GF-D8 (cell line): ENCODE measurements at places on chromosomes 2 and 18.

DNA sequence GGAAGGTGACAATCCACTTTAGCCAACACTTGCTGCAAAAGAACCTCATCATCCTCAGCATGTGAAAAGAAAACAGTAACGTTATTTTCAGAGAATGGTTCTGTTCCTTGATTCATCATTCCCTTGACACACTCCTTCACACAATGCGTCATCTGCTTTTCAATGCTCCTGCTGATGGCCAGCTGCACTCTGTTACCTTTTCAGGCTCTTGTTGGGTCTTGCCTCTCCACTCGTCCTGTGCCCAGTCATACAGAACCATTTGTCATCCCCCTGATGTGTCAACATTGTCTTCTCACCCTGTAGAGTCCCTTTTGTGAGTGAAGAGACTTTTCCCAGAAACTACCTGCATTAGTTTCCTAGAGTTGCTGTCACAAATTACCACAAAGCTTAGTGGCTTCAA is 12.2 kb upstream of the DTNA start:
- no peak for DNase-seq

- DNase-seq: peak; percentile 38
These were observed 81.5 kb upstream of the LDLRAD4 start for GRCh38 chr18:13136904-13137669.

DNA sequence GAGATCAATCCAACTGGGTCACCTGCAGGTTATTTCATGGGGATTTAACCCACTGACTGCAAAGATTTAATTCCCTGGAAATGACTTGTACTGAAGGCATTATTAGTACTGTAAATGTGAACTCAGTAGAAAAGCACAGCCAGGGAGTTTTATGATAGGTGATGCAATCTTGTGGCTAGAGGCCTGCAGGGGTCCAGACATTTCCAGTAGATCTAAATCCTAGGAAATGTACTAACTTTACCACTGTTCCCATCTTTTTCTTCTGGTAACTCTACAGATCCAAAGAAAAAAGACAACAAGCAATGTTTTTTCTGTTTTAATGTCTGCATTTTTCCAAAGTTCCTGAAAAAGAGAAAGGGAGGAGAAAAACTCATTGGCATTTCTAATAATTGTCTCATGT is 500.1 kb downstream of the ARHGAP15 start:
- no peak for DNase-seq

GRCh38 chr2:225399504-225399903 is at the start of gene NYAP2:
TSS of gene NYAP2 (plus strand) at chr2:225399710. CDS start at chr2:225408881, 9,171 bp downstream.
- no peak for DNase-seq

- no peak for DNase-seq
These were observed 434.8 kb upstream of the CHST9 start for GRCh38 chr18:27619906-27620305.

DNA sequence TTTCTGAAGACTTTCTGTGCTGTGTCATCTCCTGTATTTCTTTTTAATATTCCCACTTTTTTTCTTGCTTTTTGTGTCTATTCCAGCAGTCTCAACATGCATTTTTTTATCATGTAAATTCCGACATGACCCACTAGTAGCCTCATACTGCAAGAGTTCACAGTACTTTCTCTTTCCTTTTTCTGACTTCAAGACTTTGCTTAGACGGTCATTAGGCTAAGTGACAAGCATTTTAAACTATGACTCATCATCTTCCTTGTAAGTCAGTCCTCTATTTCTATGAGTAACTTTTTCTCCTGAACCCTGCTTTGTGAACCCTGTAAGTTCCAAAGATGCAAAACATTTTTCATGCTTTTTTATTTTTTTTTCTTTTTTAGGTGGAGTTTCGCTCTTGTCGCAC is 381.2 kb downstream of the TXNL1 start:
- no peak for DNase-seq

DNA sequence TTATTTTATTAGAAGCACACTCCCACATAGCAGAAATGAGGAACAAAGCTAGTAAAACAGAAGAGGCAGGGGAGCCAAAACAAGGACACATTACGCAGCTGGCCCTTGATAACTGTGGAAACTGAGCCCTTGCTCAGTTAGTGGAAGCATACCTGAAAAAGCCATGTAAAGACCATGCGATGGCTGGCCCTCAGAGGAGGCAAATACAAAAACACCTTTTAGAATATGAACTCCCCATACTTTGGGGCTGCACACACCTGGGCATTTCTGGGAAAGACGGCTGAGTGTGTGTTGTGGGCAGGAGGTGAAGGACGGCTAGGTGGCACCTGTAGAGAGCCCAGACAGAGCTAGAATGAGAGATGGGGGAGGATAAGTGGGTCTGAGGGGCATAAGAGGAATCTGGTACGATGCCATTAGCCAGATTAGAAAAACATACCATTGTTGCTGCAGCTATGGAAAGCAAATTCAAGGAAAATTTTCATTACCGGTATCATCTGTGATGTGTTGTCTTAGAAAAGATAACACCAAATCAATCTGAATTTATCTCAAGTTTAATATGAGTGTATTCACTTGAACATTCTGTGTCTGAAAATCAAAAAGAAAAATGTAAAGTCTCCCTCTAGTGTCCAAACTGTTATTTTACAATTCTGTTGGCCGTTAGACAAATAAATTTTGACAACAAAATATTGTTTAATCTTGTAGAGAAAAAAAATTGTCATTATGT is 45.2 kb upstream of the SULT1C3 start:
- DNase-seq: no peak

GRCh38 chr18:13910501-13910900 is 4.8 kb downstream of the MC2R start:
- no peak for DNase-seq

DNA sequence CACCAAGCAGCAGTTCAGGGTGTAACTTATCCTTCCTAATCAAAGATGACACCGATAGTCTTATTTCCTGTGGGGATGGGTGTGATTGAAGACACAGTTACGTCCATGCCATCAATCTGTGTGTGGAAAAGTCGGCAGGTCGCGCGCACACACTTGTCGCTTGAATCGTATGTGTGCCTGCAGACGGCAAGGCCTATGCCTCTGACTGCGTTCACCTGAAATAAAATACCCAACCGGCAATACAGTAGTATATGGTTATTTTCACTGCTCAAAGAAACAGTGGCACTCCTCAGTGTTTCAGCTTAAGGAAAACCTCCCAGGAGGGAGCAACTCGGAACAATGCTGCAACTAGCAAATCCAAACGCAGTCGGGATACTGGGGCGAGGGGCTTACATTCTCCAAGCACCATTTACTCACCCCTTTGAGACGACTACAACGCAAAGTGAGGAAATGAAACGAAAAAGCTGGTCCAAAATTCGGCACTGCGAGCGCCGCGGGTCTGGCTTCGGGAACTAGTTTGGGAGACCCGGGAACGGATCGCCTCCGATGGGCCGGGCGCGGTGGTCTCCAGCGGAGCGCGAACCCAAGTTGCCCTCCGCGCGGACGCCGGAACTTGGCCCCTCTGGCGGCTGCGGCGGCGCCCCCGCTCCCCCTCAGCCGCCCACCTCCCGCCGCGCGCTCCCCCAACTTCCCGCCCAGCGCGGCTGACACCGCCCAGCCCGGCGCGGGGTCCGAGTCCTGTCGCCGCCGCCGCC is 675 bp downstream of the PRKD3 start:
- no peak for DNase-seq

DNA sequence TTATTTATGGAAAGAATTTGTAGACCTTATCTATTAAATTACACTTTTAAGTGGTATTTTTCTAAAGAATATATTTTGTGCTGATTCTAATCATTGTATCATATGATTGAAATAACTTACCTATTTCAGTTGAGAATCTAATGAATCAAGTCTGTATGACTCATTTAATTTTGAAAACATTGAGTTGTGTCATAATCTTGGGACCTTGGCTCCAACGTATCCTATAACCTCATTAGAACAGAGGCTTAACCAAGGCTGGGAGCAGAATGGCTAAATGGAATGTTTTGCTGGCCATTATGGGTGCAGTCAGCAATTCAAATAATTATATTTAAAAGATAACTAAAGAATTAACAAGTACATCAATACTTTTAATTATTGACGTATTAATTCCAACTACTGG is 19.6 kb upstream of the GULP1 start:
- DNase-seq: no peak

DNA sequence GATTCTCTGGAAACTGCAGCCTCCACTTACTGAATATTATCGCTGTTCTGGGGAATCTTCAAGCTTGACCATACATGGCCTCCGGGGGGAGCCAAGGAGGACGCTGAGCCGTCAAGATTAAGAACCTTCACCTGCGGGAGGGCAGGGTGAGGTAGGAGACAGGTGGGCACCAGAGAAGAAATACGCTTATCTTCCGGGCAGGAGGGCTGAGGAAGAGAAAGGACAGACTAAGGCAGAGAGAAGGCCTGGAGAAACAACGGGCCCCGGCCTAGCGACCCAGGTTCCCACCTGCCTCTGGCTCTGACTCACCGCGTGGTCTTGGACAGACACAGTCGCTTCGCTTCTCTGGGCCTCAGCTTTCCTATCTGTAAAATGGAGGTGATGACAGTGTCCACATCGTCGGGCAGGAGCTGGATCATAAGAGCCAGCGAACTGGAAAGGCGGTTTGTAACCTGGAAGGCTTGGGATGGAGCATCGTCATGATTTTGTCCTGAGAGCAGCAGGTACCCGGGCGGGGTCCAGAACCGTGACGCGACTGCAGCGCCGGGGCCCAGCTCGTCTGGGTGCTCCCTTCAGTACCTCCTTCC is 659 bp downstream of the ZNF142 start:
- DNase-seq: peak; percentile 27

GRCh38 chr2:9191041-9191481 is 15.6 kb upstream of the ASAP2 start:
- DNase-seq: no peak

GRCh38 chr2:220277445-220277975 is 650.1 kb downstream of the SLC4A3 start:
- no peak for DNase-seq

- peak; percentile 72 for DNase-seq
These were observed 49.5 kb downstream of the SPRED2 start for GRCh38 chr2:65382776-65383357.

DNA sequence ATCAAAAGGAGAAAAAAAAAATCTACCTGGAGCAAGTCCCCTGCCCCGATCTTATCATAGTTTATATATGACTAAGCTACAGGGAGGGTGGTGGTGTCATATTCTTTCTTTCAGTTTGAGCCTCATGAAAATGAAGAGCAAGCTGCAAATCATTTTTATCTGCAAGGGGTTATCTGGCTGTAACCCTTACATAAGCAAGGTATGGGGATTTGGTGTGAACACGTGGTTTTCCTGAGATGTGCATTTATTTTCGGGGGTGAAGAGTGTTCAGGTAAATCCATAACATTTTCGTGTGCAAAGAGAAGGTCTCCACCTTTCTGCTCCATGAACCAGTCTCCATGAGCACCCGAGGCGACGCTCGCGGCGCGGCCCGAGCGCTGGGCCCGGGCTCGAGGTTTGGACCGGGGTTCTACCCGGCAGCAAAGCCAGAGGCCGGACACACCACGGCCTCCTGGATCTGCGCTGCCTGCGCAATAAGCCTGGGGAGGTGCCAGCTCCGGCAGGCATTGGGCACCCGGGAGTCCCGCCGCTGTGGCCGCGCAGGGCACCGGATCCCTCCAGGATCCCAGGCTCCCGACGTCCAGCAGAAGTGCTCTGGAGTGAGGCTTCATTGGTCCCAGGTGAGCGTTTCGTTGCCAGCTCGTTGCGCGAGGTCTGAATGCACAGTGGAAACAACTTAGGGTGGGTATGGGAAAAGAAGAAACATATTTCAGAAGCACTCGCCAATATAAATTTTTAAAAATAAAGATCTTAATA is 36.1 kb upstream of the GPD2 start:
- DNase-seq: no peak

DNA sequence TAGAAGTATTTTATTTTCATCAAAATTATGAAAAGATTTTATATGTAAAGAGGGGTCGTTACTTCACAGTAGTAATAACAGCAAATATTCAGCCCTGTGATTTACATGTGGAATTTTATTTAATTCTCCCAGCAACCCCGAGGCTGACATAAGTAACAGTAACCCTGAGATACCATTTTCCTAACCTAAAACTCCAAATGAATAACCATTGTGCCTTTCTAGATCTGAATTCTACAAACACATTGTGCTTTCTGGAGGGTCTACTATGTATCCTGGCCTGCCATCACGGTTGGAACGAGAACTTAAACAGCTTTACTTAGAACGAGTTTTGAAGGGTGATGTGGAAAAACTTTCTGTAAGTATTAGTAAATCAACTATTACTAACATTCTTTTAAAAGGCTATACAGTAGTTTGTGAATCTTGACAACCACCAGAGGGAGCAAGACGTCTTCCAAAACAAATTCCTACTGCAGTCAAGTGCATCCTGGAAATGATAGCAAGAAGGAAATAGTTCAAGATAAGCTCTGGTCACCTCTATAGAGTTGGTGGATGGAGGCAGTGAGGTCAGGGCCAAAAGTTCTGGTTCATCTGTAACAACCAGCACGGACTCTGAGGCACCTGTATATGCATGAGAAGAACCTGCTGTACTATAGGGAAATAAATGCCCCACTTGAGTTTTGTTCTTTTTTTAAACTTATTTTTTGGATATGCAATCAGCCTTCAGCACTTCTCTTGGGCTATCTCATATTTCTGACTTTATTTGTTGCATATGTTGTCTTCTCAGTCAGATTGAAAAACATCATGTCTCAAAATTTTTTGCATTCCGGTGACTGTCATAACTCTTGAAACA is 37.4 kb downstream of the ACTR2 start:
- no peak for DNase-seq

DNA sequence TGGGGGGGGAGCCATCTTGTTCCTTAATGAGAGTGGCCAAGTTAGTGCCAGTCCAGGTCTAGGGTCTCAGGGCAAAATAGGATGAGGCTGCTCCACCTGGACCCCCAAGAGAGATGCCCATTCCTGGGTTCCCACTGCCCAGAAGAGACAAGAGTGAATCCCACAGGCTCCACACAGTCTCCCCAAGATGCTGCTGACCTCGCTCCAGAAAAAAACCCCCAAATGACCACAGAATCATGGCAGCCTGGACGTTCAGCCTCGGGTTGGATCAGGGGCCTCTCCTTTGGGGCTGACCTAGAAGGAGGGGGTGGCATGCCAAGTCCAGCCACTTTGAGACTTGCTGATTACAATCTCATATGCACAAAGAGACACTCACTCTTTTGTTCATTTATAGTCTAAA is 25.1 kb downstream of the STAT1 start:
- no peak for DNase-seq

- no peak for DNase-seq
These were observed 21.2 kb downstream of the ODC1 start for GRCh38 chr2:10426726-10427617.

GRCh38 chr2:128388499-128388941 is 69.9 kb upstream of the HS6ST1 start:
- DNase-seq: no peak

DNA sequence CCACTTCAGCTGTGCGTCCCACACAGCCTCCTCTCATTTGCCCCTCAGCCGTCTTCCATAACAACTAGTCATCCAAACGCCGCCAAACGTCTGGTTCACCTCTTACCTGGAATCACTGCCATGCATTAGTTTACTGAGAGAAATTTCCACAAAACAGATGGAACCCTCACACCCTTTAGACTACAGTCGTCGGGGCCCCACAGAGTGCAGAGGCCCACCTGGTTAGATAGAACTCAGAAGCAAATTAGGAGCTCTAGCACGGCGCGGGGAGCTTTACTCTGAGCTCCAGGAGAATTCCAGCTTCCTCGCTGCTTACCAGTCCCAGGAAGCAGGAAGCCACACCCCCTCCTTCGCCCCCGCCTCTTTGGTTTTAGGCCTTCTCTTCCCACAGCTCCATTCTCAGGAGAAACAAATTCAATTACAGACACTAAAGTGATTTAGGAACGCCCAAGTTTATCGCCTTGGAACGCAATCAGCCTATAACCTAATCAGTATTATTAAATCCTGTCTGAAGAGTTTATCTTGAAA is 9.4 kb downstream of the RNU2-63P start:
- DNase-seq: no peak

- no peak for DNase-seq
These were observed 163.2 kb upstream of the TWIST2 start for GRCh38 chr2:238684362-238685326.

GRCh38 chr2:173079973-173080860 is 4.6 kb downstream of the MAP3K20 start:
- DNase-seq: no peak
